ENCODE measurements at places on chromosomes 16 and 17.
A peak's percentile ranks its signal among the peaks of the same experiment; 100 is the strongest.

DNA sequence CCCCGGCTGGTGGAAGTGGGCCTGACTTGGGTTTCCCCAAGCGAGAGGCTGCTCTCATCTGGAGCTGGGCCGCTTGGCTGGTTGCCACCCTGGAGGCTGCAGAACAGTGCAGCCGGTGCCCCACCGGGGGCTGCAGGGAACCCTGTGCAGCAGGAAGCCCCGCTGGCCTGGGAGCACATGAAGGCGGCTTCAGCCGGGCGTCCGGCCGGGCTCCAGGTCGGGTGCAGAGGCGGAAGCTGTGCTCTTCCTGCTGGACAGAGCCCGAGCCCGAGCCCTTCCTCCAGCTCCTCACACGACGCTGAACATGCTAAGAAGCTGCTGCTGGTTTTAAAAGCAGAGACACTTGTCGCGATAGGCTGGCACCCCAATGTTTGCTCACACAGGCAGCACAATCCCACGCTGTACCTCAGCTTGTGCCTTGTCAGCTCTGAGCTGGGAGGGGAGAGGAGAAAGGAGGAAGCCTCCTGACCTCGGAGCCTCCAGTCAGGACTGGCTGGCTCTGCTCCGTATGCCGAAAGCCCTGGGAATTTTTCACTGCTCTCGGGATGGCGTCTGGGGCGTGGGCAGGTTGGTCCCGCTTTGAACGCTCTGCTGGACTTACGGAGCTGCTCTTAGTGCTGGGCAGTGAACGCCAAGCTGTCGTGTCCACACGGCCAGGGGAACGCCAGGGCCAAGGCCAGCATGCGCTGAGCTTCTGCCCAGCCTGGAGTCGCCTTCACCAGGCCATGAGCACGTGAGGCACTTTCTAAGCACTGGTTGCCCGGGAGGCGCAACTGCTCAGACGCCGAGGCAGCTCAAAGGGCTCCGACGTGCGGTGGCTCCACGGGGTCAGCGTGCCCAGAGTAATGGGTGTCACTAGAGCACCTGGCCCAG is 8.8 kb downstream of the CDK5R1 start:
- no peak for DNase-seq

GRCh38 chr16:71351558-71351901 is 7.0 kb upstream of the CALB2 start:
- DNase-seq, result no peak

DNA sequence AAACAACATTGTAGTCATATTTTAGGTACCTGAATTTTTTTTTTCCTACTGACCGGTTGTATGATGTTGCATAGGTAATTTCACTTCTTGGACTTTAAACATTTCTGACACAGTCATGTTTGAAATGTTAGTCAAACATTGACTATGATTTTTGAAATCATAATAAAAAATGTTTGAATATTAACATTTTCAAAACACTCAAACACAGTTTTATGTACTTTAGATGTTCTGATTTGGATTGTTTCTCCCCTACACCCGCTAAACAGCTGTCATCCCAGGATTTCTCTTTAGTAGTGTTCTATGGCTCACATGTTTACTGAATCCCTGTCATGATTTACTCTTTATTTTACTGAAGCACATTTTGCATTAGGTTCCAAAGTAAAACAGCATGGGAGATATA is 102.9 kb upstream of the NPEPPS start:
- no peak for DNase-seq

GRCh38 chr17:78529871-78530670 is 47.1 kb downstream of the DNAH17 start:
- no peak for DNase-seq

DNA sequence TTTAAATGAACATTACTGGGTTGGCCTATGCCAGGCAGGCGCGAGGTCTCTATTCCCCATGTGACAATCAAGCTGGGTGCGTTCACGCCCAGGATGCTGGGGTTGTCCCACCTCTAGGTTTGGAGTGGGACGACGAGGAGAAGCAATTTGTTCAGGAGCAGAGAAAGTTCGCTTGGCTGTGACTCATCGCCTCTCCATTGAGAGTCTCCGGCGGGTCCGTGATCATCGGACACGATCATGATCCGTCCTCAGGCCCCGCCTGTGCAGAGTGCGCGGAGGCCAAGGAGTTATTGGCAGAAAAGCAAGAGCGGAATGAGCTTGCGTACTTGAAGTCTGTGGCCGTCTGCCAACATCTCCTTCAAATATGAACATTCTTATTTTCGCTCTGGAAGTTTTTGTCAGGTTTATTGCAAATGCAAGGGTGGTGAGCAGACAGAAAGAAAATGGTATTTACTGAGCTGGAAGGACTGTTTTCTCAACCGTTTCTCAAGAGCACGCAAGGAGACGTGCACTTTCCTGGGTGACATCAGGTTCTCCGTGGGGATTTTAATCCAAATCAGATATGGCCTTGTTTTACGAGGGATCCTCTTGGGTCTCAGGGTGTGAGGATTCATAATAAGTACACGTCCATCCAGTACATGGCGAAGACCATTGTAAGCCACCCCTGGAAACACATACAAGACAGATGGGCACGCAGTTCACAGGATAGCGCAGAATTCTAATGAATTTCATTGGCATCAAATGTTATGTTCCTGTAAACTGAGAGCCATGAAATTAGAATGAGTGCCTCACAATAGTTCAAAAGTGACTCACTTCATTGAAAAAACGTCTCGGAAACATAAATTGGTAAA is 70.1 kb upstream of the CREBBP start:
- DNase-seq, result no peak

DNA sequence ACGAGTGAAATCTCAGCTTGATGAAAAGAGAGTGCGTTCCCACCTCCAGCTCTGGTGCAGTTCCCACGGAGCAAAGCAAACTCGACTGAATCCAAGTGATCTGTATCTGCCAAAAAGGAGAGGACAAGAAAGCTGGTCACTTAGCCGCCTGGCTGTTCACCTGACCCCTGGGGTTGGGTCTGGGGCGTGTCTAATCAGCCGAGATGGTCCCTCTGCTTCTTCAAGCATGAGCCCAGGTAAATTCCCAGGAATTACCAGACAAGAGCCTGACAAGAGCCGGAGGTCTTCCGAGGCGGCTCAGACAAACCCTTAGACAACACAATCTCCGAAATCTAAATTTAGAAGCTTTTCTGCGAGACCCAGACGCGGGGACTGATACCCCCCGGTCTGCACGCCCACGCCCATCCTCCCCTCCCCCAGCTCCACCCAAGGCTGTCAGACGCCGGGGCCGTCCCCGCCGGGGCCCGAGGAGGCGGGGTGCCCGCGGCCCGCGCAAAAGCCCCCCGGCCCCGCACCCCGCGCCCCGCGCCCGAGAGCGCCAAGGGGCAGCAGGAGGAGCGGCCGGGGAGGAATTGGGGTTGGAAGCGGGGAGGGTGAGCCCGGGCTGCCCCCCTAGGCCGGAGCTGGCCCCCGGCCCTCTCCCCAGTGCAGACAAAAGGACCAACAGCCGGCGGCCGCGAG is 674 bp downstream of the ZNF821 start:
- peak; percentile 60 for DNase-seq

DNA sequence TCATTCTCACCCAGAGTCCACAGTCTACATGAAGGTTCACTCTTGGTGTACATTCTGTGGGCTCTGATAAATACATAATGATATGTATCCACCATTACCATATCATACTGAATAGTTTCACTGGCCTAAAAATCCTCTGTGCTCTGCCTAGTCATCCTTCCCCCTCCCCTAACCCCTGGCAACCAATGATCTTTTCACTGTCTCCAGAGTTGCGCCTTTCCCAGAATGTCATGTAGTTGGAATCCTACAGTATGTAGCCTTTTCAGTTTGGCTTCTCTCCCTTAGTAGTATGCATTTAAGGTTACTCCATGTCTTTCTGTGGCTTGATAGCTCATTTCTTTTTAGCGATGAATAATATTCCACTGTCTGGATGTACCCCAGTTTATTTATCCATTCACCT is 101.3 kb downstream of the NOG start:
- no peak for DNase-seq

DNA sequence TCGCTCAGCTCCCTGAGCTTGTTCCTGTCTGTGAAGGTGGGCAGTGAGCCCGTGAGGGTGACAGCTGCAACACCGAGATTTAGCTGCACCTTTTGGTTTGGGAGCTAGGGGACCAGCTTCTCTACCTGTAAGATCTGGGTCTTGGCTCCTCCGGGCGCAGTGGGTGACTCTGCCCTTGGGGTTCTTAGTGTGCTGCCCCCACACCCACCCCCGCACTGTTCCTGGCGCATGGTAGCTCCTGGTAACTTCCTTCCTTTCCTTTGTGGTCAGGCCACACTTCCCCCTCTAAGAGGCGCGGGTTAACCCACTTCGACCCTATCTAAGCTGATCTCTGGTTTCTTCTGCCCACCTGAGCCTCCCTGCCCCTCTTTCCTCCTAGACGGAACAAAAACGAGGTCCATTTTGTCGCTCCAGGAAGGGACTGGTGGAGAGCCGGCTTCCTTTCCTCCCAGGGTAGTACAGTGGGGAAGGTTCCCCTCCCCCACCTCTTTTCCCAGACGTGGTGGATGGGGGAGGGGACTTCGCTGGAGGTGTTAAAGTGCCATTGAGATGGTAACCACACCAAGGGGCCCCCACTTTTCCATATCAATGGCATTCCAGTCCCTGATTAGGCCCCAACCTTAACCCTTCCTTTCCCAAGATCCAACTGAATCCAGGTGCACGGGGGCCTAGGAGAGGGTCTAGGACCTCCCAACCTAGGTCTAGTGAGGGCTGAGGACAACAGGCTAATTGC is 4.6 kb upstream of the CLDN9 start:
- peak; percentile 26 for DNase-seq

All from activated naive CD4-positive, alpha-beta T cell treated with Interleukin-2 at 50 U/mL for 16 hours (primary cell).